ENCODE measurements at places on chromosomes 2 and 18.

DNA sequence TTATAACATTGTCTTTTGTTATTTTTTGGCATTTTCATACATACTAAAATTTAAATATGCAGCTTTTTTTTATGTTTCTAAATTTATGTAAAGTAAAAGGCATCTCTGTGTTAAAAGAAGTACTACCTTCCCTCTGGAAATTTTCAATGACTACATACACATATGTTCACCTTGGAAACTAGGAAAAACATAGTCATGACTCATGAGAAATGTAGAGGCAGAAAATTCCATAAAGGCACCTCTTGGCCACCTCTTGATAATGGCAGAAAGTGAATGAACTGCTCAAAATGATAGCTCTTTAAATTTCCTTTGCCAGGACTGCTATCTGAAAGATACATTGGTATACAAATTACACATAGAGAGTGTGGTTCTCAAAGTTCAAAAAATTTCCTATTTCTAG is 889.1 kb upstream of the ZEB2 start:
- DNase-seq: no peak

DNA sequence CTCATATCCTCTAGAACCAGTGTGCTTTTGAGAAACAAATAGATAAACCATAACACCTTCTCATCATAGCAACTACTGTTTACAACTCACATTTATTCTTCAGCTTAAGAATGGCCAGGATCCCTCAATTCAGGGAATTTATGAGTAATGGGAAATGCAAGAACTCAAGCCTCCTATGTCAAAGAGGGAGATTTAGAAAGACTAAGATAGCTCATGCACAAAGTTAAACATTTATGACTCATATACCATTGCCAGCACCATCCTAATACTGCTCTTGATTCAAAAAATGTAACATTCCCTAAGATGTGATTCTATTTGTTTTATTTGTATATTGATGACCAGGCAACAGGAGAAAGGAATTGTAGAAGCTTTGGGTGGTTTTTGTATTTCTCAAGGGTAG is 172.8 kb downstream of the CYP26B1 start:
- no peak for DNase-seq

GRCh38 chr18:50306944-50307343 is 19.5 kb upstream of the CXXC1 start:
- DNase-seq: no peak

- DNase-seq: no peak
These were observed 282.9 kb upstream of the KCNH7 start for GRCh38 chr2:163121483-163121882.

DNA sequence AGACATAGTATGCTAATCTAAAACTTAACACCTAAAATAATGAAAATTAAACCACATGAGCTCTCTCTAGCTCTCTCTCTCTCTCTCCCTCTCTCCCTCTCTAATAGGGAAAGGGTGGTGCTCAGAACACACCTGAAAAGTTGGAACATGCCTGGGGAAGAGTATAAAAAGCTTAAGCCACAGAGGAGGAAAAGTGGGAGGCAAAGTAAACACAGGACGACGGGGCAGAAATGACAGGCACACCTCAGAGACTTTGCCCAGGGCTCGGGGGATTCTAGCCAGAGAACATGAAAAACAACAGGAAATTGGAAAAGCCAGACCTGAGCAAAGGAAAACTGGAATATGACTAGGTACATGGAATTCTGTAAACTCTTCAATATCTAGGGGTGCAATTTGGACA is 666.1 kb downstream of the BCL11A start:
- DNase-seq: no peak

DNA sequence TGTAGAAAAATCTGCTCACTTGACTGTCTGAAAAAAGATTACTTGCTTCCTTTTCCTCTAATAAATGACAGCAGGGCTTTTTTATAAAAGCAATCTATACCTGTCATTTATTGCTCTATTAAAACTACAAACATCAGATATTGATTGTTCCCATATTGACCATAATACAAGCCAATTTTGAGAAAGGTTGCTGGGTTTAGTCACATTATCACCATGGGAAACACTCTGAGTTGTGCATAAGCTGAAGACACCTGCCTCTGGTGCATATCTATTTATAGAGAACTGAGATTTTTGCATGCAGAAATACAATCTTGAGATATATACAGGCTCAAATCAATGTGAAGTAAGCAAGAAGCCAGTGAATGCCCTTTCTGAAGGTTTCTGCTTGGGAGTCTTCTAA is 853.9 kb downstream of the DCC start:
- no peak for DNase-seq

Measured in stimulated activated CD4-positive, alpha-beta T cell treated with anti-CD3 and anti-CD28 coated beads, Interleukin-12 subunit alpha, Interleukin-12 subunit beta, amount 100 ng/mL, for 48 hours (primary cell).